Skeletal muscle cell (primary cell): ENCODE measurements at places on chromosomes 2 and 18.

GRCh38 chr2:122193622-122194021, 438.2 kb downstream of the TSN start:
- DNase-seq, result no peak

DNA sequence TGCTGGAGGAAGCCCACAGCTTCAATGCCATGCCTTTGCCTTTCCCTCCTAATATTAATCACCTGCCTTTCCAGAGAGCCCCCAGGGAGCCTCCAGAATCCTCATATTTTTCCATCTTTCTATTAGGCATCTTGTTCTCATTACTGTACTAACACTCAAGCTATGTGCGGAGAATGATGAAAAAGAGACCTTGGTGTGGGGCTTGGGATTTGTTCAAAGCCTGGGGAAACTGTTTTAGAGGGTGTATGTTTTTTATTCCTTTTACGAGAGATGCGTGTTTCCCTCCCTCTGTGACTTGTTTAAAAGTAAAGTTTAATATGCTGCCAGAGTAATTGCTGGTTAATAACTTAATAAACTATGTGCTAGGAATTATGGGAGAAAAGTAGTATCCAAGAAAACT, 102.4 kb upstream of the ZFP36L2 start:
- no peak for DNase-seq

GRCh38 chr2:159177957-159178356, 108.5 kb downstream of the WDSUB1 start:
- DNase-seq, result no peak

- no peak for DNase-seq
These were observed 153.5 kb upstream of the ALKAL2 start for GRCh38 chr2:441258-442022.
